ENCODE measurements at places on chromosomes 5 and 9.
A peak's percentile ranks its signal among the peaks of the same experiment; 100 is the strongest.

GRCh38 chr9:69593301-69593700, 78.9 kb downstream of the APBA1 start:
- DNase-seq = no peak

DNA sequence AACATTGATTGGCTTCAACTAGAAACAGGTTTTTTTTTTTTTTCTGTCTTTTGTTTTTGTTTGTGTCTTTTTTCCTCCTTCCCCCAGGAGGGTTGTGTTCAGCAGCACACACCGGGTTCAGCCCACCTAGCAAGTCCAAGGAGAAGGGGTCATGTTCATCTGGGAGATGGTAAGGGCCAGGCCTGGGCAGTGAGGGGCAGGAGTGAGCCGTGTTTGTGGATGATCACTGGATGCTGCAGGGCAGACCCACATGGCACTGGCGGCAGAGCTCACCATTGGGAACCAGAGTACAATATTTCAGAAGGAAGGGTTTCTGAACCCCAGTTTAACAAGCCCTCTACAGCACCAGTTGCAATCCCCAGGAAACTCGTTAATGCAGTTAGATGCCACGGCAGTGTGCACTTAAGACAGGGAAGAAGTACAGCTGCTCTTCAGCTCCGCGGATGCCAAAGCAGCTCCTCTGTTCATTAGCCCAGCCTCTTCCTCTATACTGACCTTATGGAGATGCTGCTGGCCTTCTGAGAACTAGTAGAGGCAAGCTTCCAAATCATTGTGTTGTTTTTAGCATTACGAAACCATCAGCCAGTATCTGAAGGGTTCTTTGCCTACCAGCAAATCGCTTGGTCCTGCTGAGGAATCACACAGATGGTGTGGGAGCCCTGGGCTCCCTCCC, 508.2 kb upstream of the WWC1 start:
- DNase-seq = no peak

- DNase-seq = peak; percentile 74
These were observed 132.1 kb downstream of the AP3B1 start for GRCh38 chr5:78162253-78162862.

- DNase-seq = no peak
These were observed 36.5 kb upstream of the SYNPO start for GRCh38 chr5:150604010-150604409.

DNA sequence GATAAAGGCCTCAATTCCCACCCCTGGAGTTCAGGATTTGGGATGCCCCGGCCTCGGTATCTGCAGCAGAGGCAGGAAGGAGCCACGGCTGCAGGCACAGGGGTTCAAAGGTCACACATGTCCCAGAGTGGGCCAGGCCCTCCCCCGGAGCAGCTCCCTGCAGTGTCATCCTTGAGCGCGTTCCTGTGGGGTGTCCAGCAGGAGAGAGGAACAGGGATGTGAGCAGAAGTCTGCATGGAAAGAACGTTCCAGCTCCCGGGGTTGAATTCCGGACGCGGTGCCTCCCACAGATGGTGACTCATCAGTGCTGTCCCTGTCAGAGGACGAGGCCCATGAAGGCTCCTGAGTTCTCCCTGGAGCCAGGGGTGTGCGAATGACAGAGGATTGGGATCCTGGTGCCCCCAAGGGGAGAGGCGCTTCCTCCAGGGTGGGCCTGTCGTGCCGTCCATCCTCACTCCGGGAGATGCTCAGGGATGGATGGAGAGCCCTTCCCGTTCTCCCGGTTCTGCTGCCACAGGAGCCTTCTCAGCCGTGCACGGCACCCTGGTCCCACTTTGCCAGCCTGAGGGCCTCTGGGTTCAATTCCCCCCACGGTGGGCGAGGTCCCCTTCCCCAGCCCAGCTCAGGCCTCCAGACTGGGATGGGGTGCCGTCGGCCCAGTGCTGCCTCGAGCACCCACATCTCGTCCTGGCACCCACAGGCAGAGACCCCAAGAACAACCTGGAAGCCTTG, 3.1 kb downstream of the LCN1 start:
- DNase-seq = no peak

DNA sequence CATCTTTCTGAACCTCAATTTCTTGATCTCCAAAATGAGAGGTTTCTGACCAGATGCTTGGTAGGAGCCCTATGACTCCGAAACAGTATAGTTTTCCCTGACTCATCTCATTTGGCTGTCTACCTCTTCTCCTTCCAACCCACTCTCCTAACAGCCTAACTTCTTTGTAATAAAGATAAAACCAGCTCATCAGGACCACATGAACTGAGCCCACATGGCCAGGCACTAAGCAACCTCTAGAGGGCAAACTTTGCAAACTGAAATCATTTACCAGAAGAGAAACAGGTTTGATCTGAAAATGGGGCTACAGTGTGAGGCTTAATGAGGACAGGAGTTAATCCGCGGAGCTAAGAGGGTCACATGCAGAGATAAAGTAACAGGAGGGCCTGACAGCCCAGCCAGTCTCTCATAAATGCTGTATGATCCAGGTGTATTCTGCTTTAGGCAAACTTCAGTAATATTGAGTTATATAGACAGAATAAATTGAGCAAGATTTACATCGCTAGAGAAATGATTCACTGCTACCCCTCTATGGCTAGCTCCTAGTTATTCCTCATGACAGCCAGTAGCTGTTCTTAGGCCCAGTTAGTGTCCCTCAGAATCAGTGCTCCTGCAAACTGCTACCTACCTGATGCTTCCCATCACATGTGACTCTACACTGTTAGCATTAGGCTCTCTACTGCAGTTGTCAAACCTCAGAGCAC, 64.6 kb downstream of the ABCA1 start:
- peak; percentile 76 for DNase-seq
